Activated B cell treated with CpG ODN at 0.5 μM for 24 hours (primary cell): ENCODE measurements at places on chromosomes 13 and 19. TPM values are rescaled to one million over a fixed set of nuclear protein-coding genes. Genes with fewer than 3 reads are reported as not detected.

DNA sequence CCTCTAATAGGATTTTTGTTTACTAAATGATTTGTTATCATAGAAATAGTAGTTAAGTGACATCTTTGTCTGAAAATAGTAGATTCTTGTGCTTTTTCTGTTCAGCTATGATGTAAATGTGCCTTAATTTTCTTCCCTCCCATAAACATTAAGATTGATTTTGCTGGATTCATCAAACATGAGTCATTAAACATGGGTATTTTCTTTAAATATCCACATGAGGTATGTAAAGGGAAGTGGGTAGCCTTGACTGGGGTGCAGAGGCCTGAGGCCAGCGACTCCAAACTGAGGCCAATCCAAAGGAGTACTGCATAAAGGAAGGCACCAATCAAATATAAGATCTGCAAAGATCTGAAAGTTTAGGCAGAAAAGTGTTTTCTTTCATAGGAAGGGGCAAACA is 3.7 kb downstream of the ZNF136 start:
- no peak for DNase-seq

DNA sequence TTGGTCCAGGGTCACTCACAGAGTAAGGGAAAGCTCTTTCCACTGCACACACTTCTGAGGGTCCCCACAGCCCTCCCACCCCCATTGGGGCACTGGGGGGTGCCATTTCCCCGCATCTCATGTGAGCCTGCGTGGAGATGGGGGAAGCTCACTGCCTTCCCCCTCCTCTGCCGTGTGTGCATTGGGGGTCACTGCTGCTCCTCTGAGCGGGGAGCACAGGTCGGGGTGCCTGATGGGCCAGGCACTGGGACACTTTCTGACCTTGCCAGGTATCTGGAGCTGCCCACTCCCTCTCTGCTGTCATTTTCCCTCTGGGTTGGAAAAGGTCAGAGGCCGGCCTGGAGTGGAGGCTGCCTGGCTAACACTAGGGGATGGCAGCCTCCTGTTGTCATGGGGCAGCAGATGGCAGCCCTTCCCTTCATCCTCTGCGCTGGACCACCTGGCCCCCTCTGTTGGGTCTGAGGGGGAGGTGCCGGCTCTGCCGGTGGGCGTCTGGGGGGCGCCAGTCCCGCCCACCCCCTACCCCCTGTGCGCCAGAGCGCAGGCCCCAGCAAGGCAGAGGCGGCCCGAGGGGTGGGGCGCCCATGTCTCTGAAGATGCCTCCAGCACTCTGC is 9.1 kb downstream of the SSBP4 start:
- no peak for DNase-seq

GRCh38 chr13:73857106-73857505 is 277.1 kb downstream of the KLF12 start:
- no peak for DNase-seq

DNA sequence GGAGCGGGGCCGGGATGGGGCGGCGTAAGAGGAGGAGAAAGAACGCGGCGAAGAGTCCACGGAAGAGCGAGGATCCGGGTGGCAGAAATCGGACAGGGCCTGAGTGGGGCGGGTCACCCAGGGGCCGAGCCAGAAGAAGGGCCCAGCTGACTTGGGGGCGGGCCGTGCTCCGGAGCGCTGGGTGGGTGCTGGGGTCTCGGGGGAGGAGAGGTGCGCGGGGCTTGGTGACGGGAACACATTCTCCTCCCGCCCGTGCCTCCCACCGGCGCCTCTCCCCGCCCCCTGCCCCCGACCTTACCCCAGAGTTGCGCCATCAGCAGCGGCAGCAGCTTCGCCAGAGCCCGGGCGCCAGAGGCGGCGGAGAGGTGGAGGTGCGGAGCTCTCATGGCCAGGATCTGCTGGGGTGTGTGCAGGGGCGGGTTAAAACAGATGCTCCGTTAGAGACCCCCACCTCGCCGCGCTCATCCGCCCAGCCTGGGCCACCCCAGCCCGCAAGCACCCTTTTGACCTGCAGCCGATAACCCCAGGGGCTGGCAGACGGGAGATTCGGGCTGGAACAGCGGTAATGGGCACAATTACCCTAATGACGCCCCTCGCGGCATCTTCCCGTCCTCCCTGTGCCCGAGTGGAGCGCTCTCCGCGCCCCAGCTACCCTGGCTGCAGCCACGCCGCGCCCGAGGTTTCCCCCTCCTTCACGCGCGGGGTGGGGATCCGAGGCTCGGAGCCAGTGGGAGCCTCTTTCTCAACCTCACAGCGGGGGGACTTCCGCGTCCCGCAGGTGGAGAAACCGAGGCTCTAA is 565 bp downstream of the KLK10 start:
- DNase-seq = no peak

DNA sequence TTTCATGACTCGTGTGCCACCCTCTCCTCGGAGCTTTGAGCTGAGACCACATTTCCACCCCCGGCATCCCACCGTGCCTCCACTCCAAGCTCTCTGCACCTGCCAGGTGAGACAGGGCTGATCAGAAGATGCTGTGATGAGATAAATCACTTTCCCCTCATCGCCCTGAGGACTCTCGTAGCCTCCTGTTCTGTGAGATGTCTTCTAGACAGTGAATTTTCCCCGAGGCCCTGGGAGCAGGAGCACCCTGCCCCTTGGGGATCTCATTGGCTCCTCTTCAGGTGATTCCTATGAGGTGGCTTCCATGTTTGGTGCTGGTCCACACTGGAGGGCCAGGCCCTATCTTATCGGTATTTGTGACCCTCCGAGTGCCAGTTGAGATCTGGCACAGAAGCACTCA is 154.0 kb upstream of the TSHZ3 start:
- DNase-seq = no peak

GRCh38 chr13:31625115-31625514 is 114.2 kb upstream of the RXFP2 start:
- no peak for DNase-seq

DNA sequence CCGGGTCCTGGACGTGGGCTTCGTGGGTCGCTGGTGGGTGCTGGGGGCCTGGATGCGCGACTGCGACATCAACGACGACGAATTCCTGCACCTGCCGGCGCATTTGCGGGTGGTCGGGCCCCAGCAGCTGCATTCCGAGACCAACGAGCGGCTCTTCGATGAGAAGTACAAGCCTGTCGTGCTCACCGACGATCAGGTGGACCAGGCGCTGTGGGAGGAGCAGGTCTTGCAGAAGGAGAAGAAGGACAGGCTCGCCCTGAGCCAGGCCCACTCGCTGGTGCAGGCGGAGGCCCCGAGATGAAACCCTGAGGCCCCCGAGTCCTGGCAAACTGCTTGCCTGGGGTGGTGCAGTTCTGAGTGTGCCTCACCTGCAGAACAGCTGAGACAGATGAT is 787 bp downstream of the TIMM29 start:
- DNase-seq = no peak

- no peak for DNase-seq
These were observed 21.5 kb downstream of the DIS3 start for GRCh38 chr13:72760189-72760588.

DNA sequence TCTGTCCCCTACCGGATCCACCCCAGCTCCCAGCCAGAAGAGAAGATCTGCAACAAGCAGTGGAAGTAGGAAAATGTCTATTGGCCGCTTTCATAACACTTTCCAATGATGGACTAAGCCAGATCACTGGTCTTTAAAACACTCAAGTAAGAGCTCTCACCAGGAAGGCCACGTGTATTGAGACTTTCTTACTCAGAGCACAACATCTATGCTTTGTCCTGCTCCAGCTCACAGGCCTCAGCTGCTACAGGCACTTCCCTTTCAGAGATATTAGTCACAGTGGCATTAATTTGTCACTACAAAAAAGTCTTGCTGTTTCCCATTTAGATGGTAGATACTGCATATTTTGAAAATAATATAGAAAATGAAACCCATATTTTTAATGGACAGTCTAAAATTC is 164.2 kb downstream of the ABCC4 start:
- no peak for DNase-seq

GRCh38 chr13:27276188-27276587 is 5.6 kb downstream of the RASL11A start:
- no peak for DNase-seq

- no peak for DNase-seq
These were observed 31.0 kb upstream of the ATP11A start for GRCh38 chr13:112658808-112659207.

- peak; percentile 32 for DNase-seq
These were observed 1.0 kb downstream of the KDM4B start for GRCh38 chr19:4969772-4970531.

DNA sequence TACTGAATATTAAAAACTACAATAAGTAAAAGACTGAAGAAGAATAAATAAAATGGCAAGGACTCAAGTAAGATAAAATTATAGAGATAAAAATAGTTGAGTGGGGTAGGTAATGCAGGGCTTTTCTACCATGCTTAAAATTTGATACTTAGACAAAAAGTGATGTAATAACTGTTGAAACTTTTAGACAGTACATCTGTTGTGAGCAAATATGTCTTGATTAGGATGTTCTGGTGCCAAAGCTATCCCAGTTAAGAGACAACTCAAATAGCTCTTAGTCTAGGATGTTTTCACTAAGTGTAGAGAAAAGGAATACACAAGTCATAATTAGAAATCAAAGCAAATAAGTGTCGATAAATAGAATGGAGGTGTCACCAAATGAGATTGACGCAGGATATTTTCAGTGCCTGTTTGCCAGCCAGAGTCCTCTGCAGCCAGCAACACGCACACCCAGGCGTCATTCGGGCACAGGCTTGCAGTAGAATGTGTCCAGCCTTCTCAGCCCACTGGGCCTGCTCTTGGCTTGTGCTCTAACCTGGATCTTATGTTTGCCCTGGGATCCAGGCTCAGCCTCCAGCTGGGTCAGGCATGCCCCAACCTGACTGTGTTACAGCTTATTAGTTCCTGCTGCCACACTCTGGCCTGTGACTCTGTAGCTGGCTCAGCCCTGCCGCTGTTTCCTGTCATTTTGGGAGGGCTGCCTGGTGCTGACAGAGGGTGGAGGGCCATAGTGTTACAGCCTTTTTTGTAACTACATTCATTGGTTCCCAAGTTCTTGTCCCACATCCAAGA is 766.2 kb downstream of the PCDH17 start:
- DNase-seq = no peak

DNA sequence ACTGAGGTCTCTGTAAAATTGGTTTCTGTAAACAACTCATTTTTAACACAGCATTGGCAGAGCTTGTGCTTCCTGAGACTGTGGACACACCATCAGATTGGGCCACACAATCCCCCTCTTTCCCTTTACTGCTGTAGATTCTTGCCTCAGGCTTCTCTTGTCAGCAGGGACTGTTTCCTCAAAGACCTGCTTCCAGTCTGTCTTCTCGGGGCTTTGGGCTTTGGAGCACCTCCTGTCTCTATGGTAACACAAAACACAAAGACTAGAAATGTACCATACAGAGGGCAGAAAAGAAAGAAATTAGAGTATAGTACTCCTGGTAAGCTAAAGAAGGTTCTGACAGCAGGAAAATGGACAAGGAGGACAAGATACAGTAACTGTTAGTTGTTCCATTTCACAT is 484.5 kb downstream of the DIAPH3 start:
- DNase-seq = no peak

- no peak for DNase-seq
These were observed 15.5 kb upstream of the ZNF414 start for GRCh38 chr19:8529369-8530006.

- DNase-seq = no peak
These were observed 50.1 kb downstream of the PCCA start for GRCh38 chr13:100138859-100139491.

DNA sequence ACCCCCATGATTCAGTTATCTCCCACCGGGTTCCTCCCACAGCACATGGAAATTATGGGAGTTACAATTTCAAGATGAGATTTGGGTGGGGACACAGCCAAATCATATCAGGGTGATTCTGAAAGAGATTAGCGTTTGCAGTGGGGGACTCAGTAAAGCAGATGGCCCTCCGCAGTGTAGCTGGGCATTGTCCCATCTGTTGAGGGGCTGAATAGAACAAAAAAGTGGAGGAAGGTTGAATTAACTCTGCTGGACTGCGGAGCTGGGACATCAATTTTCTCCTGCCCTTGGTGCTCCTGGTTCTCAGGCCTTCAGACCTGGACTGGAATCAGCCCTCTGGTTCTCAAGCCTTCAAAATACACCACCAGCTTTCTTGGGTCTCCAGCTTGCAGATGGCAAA is 55.2 kb upstream of the CACNA1A start:
- DNase-seq = no peak

DNA sequence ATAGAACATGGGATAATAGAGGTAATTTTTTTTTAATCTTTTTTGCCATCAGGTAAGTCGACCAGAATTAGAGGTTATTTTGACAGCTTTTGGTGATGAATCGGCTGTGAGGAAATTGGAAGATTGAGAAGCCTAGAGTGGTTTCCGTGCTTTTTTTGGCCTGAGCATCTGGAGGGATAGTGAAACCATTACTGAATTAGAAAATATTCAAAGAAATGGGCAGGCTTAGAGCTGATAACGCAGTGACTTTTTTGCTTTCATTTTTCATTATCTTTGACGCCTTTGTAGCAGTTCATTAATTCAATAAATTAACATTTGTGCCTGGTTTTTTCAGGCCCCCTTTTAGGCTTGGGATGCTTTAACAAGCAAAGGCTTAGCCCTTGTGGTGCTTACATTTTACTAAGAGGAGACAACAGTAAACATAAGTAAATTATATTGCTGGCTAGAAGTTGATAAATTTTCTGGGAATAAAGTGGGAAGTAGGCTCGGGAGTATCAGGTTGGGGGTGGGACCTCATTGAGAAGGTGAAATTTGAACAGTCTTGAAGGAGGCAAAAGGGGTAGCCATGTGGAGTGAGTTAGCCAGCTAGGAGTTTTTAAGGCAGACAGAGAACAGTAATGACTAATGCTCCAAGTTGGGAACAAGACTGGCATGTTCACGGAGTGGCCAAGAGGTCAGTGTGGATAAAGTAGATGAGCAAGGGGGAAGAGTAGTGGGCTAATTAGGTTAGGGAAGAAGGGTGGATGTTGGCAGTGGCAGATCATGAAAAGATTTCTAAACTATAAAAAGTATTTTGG is 36.5 kb downstream of the GTF2F2 start:
- DNase-seq = no peak

GRCh38 chr13:60348097-60348496 is 48.9 kb upstream of the TDRD3 start:
- DNase-seq = no peak

GRCh38 chr13:43196086-43196621 is 172.8 kb downstream of the DNAJC15 start:
- no peak for DNase-seq

- no peak for DNase-seq
These were observed 71.8 kb downstream of the STARD13 start for GRCh38 chr13:33213797-33214196.

GRCh38 chr13:33233547-33233946 is 52.0 kb downstream of the STARD13 start:
- no peak for DNase-seq

- DNase-seq = no peak
These were observed 242.1 kb downstream of the ENOX1 start for GRCh38 chr13:43544631-43545030.

URAD gene
- not detected in 2 replicates for total RNA-seq

NFKBIB gene
- total RNA-seq = 45.5 and 49.5 TPM in 2 replicates

NPAS1 gene
- 0.40 and 1.3 TPM in 2 replicates for total RNA-seq

TARM1 gene
- not detected in 2 replicates for total RNA-seq

MIDN gene
- total RNA-seq = 64.5 and 68.4 TPM in 2 replicates

ZNF442 gene
- 6.9 and 8.7 TPM in 2 replicates for total RNA-seq

SIGLEC12 gene
- not detected in 2 replicates for total RNA-seq

IZUMO1 gene
- total RNA-seq = not detected in 2 replicates

ING1 gene
- 14.3 and 15.3 TPM in 2 replicates for total RNA-seq

MEDAG gene
- not detected in 2 replicates for total RNA-seq

POU4F1 gene
- total RNA-seq = 0.04 and 0.07 TPM in 2 replicates

ICAM4 gene
- 0.71 and 0.95 TPM in 2 replicates for total RNA-seq

STAP2 gene
- 1.1 and 1.3 TPM in 2 replicates for total RNA-seq

DIAPH3 gene
- total RNA-seq = 0.38 and 0.66 TPM in 2 replicates

PCDH9 gene
- 5.6 and 6.4 TPM in 2 replicates for total RNA-seq

LRRC4B gene
- not detected in 2 replicates for total RNA-seq
